ENCODE measurements at places on chromosomes 1 and 21.

- no peak for DNase-seq
Measured at GRCh38 chr1:221740369-221740992, 1.4 kb downstream of the DUSP10 start.

GRCh38 chr1:109490029-109490933 is 3.6 kb upstream of the CYB561D1 start:
- no peak for DNase-seq

DNA sequence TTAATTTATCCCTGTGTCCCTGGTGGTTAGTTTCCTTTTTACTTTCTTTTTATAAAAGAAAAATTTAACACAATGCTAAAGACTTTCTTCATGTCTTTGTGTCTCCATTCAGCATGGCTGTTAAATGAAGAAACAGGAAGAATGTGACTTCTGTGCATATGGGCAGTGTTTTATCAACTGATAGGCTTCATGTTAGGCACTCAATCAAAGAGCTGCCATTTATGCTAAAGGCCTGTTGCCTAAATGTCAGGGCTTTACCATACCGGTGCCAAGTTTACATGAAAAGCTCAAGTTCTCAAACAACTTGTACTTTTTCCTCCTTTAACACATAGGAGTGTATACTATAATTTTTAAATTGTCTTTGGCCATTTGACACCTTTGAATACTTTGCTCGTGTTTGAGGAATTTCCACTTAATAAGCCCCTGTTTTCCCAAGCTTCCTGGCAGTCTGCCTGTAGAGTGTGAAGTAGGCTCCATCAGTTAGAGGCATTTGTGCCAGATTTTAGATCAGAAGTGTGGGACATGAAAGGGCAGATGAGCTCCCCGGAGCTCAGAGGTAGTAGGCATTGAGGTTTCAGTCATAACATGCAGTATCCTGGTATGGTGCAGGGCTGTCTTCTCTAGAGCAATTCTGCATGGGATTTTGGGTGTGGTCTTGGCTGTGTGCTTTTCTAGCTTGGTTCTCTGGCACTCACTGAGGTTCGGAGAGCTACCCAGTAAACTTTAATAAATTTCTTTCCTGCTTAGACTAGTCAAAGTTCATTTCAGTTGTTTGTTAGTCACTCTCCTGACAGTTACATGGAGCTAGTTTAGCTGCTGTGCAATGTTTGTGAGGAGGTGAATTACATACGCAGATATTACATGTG is 119.0 kb downstream of the LEPR start:
- DNase-seq, result no peak

GRCh38 chr1:153857505-153857904 is 65.3 kb downstream of the GATAD2B start:
- no peak for DNase-seq

DNA sequence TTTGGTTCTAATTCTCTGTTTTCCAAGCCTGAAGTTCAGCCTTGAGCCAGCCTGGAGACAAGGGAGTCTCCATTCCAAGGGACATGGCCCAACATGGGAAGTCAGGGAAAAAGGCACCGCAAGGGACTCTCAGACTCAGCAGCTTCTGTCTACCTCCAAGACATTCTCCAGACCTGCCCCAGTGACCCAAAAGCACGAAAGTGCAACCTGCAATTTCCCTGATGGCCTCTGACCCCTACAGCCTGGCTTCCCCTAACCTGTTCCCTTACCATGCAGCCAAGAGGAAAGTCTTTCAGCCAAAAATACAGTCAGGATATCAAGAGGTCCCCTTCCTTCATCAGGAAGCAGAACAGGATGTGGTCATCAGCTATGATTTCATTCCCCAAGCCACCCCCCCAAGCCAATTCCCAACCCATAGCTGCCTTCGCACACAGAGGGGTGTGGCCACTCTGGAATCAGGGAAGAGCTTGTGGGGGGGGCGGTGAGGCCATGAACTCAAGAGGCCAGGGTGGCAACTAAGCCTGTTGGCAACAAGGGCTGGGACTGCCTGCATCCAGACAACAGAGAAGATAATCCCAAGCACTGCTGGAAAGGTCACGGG is 59.2 kb downstream of the TIAM1 start:
- no peak for DNase-seq

DNA sequence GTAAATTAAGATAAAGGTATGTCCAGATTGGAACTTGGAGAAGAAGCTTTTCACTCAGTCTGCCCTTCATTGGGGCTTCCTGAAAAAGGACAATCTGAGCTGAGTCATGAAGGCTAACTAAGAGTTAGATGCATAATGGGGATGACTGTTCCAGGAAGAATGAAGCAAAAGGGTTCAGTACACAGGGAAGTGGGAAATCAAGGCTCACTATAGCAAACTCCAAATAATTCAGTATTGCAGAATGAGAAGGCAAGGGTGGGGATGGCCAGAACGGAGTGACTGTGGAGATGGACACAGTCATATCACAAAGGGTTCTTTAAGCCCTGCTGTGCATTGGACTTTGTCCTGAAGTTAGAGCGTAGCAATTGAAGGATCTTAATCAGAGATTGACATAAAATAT is 158.3 kb downstream of the FGGY start:
- DNase-seq, result no peak
